HepG2 (cell line): ENCODE measurements at places on chromosomes 2 and 18. TPM values are rescaled to one million over a fixed set of nuclear protein-coding genes. Genes with fewer than 3 reads are reported as not detected.

GRCh38 chr2:68375582-68375981 is 10.5 kb downstream of the PLEK start:
- no peaks in the 10 kb centered on the region for H3K4me1 ChIP-seq
- H3K36me3 ChIP-seq: no peaks in the 10 kb centered on the region
- no peaks in the 10 kb centered on the region; the same call in 2 of the 3 replicates for H3K27me3 ChIP-seq
- no peak overlapping the region for H3K4me3 ChIP-seq

TP53I3 gene
- total RNA-seq: 44.1 and 48.2 TPM in 2 replicates

GRCh38 chr2:98333922-98334321 is 12.3 kb upstream of the CNGA3 start:
- H3K4me3 ChIP-seq: no peak overlapping the region
- H3K36me3 ChIP-seq: no peaks in the 10 kb centered on the region
- no peak for DNase-seq
- H3K27me3 ChIP-seq: peaks cover 26% of the 10 kb centered on the region
- H3K27ac ChIP-seq: no peak overlapping the region
- H3K4me1 ChIP-seq: no peaks in the 10 kb centered on the region

- no peaks in the 10 kb centered on the region for H3K36me3 ChIP-seq
- H3K4me1 ChIP-seq: no peaks in the 10 kb centered on the region
- DNase-seq: no peak
- peaks cover 28% of the 10 kb centered on the region; the same call in 2 of the 3 replicates for H3K27me3 ChIP-seq
- no peak overlapping the region for H3K27ac ChIP-seq
These were observed 85.0 kb upstream of the SEC11C start for GRCh38 chr18:59054496-59055287.

GRCh38 chr2:205024822-205025518 is 479.7 kb downstream of the PARD3B start:
- no peak overlapping the region for H3K4me3 ChIP-seq
- DNase-seq: peak; percentile 29
- no peak overlapping the region for H3K27ac ChIP-seq
- peaks cover 14% of the 10 kb centered on the region for H3K4me1 ChIP-seq

DNA sequence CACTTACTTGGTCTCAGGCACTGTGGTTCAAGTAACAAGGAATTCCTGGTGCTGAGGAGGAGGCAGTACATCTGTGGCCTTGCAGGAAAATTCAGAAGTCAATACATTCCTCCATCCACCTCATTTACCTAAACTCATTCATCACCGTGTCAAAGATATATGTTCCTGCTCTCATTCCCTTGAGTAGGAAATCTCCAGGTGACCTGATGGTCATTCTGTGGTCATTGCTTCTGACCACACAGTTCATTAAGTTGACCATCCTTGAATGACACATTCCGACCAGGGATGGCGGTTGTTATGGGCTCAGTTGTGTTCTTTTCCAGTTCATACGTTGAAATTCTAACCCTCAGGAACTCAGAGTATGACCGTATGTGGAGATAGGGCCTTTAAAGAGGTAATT is 2.1 kb upstream of the STK17B start:
- H3K4me1 ChIP-seq: peaks cover 16% of the 10 kb centered on the region
- no peak overlapping the region for H3K4me3 ChIP-seq
- DNase-seq: no peak
- H3K27me3 ChIP-seq: peaks cover 29% of the 10 kb centered on the region
- H3K36me3 ChIP-seq: no peaks in the 10 kb centered on the region

DNA sequence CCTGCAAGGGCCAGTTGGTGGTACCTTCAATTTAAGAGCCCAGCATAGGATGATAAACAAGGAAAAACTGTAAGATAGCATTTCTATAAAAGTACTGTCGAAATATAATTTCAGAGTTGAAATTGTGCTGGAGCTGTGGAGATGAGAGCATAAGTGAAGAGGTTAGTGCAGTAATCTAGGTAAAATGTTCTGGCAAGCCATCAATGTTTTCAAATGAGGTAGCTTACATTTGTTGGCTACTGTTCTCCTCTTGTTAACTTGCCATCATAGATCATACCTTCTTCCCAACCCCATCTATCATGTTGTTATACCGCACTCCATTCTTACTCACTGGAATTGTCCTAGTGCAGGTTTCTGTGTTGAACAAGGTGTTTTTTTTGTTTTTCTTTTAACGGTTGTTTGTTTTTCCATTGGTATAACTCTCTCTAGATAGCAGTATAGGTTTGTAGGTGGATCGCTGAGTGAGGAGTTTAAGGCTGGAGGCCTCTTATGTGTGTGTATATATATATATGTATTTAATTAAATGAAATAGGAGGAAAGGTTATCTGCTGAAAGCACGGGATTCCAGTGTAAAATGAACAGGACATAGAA is 40.5 kb downstream of the EHBP1 start:
- H3K27ac ChIP-seq: peak overlapping the region; percentile 32
- H3K36me3 ChIP-seq: peaks cover 6% of the 10 kb centered on the region

DNA sequence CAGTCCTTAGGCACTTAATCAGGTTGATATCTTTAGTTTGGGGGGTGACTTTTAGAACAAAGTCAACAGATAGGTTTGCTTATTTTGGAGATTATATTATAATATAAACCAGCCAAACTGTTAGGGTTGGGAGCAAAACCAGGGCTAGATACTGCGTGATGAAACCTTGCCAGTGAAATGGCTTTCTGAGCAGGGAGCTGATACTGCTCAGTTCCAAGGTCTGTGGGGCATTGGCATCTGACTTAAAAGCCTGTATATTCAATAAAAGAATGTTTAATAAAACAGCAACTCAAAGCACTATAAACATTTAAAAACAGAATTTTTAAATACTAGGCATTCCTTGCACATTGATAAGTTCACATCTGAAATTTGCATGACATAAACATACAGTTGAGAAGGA is 19.3 kb downstream of the PTPRM start:
- H3K4me3 ChIP-seq: no peak overlapping the region
- no peaks in the 10 kb centered on the region for H3K27me3 ChIP-seq
